ENCODE measurements at places on chromosomes 6 and 20. TPM values are rescaled to one million over a fixed set of nuclear protein-coding genes. Genes with fewer than 3 reads are reported as not detected.

Gene ULBP2
- 0.29 TPM for total RNA-seq

- DNase-seq: no peak
Observed at GRCh38 chr6:87203448-87204023, 48.2 kb downstream of the ZNF292 start.

- DNase-seq: no peak
Observed at GRCh38 chr6:45533386-45533785, 155.7 kb upstream of the SUPT3H start.

GRCh38 chr6:73791336-73791735 is 95.3 kb downstream of the CD109 start:
- DNase-seq: no peak

DNA sequence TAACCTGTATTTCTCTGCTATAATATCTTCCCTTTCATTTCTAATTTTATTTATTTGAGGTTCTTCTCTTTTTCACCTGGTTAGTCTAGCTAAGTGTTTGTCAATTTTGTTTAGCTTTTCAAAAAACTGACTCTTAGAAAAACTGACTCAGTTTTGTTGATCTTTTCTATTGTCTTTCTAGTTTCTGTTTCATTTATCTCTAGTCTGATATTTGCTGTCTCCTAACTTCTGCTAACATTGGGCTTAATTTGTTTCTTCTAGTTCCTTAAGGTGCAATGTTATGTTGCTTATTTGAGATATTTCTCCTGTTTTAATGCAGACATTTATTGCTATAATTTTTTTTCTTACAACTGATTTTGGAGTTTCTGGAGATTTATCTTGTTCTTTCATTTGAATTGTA is 1011.0 kb downstream of the EPHA7 start:
- no peak for DNase-seq

GRCh38 chr6:70849348-70850069 is 107.4 kb downstream of the B3GAT2 start:
- no peak for DNase-seq

- no peak for DNase-seq
Observed at GRCh38 chr20:52461582-52461981, 270.0 kb upstream of the ZFP64 start.

DNA sequence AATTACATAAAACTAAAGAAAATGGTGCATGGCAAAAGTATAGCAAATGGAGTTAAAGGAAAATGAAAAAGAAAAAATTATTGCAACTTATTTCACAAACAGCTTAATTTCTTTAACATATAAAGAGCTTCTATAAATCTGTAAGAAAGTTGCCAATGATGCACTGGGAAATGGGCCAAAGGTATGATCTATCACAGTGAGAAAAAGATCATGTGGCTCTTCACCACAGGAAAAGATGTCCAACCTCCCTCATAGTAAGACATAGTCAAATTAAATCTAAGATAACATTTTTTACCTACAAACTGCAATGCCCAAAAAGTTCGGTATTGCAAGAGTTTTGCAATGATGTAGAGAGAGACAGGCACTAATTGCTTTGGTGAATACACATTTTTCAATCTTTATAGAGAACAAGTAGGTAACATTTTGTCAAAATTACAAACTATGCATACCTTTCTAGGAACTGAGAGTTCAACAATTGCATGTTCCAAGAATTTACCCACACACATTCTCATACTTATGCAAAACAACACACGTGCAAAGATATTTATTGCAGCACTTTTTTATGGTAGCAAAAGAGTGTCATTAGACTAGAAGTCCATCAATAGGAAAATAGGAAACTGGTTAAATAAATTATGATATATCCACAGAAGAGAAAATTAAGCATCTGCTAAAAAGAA is 372.6 kb downstream of the QKI start:
- DNase-seq: no peak
